Large intestine (tissue), 12 donors: ENCODE measurements at places on chromosomes 12 and 14.

DNA sequence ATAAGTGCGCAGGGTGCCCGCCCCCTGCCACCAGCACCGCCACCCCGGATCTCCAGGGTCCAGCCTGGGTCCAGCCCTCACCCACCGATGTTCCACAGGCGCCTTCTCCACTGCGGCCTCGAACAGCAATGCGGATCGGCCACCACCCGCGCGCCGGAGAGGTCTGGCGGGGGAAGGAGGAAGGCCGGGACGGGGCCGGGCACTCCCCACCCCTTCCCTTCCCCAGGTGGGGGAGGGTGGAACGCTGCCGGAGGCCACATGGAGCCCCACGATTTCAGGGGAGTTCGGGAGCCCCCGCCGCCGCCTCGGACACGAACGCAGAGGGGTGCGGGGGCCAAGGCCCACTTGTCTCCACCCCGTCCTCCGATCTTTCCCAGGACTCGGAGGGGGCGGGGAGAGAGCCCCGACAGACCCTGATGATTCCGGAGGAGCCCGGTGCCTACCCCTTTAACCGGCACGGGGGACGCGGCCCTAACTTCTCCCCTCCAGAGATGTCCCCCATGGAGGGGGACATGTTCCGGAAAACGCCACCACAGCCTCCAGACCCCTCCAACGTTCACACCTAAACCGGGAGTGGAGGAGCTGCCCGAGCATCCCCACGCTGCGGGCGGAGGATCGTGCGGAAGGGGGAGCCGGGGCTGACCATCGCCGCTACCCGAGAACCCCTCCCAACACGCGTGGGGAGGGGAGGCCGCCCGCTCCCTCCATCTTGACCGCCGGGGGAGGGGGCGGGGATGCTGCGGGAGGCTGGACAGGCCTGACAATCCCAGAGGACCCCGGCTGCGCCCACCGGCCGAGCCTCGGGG, 1.1 kb downstream of the ATXN2 start:
- peak; percentile 13 for DNase-seq

DNA sequence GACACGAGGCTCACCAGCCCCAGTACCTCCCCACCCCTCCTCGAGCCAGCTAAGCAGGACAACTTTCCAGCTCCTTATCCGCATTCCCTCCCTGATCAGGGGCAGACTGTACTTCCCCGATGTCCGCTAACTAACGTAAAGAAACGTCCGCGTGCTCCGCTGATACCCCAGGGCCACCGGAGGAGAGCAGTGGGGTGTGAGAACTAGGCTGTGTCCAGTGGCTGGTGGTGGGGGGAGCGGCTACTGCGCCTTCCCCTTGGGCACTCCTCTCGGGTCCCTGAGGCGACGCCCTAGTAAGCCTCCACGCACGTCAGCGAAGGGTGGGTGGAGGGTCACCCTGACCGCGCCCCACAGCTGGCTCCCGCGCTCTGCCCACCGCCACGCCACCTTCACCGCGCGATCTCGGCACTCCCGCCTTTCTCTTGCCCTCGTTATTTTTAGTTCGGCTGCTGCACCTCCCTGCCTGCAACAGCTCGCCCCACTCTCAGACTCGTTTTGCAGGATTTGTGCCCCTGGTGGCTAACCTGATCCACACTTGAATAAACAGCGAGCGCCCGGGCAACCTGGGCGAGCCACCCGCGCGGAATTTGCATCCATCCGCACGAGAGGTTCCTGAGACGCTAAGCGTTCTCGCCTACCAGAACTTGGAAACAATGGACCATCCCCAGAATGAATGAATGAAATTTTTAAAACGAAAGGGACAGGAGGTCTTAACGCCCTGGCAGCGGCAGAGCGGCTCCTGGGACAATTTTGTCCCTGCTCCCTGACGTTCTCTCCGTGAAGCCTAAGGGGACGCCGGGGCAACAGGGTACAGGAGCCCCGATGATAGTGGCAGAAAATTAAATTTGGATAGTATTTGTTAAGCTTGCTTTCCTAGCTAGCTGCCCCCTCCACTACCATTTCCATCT, 6.9 kb upstream of the BMP4 start:
- DNase-seq = peak; percentile 65

DNA sequence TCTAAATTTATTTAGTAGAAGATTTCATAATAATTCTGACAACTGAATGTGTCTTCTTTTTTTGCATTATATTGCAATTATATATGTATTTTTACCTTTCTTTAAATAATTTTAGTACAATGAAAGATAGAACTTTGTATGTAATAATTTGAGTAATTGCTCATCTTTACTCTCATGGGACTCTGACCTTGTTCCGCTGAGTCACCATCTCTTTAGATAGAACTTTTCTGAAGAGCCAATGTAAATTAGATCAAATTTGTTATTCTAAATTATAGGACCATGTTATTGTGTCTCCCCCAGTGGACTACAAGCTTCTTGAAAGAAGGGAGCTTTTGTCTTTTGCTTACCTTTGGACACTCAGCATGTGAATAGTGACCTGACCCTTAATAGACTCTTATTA, 96.1 kb downstream of the TRHDE start:
- peak; percentile 41 for DNase-seq

DNA sequence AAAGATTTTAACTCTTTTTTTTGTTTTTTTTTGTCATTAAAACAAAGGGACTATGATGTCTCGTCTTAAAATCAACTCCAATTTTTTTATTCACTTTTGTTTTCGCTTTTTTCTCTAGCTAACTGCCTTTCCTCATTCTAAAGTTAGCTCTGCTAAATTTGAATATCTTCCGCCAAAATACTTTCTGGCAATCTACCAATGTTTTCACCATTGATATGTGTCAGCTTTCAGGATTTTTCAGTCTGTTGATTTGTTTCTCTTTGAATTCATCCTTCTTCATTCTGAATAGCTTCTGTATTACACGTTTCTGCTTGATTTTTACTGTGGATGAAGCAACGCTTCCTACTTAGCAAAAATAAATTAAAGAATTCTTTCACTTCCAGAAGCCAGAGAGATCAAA, 38.7 kb upstream of the NOVA1 start:
- DNase-seq = no peak

DNA sequence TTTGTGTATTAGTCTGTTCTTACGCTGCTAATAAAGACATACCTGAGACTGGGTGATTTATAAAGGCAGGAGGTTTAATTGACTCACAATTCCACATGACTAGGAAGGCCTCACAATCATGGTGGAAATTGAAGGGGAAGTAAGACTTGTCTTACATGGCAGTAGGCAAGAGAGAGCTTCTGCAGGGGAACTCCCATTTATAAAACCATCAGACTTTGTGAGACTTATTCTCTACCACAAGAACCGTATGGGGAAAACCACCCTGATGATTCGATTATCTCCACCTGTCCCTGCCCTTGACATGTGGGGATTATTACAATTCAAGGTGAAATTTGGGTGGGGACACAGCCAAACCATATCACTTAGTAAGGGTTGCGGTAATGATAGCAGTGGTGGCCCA, 833.1 kb downstream of the FLRT2 start:
- DNase-seq = no peak
